ENCODE measurements at places on chromosomes 1 and 21.

DNA sequence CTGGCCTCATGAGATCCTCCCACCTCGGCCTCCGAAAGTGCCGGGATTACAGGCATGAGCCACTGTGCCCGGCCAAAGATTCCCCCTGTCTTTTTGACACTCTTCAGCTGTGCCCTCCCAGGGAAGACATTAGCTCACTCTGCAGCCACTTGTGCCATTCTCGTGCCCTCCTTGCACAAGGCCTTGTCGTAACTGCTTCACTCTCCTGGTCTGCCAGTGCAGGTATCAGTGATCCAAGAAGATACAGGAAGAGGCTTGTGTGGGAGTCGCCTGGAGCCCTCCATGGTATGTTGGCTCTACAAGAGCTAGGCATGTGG is 22.0 kb upstream of the WDR26 start:
- no peak for DNase-seq

GRCh38 chr1:221316491-221317056 is 425.3 kb downstream of the DUSP10 start:
- DNase-seq: no peak

DNA sequence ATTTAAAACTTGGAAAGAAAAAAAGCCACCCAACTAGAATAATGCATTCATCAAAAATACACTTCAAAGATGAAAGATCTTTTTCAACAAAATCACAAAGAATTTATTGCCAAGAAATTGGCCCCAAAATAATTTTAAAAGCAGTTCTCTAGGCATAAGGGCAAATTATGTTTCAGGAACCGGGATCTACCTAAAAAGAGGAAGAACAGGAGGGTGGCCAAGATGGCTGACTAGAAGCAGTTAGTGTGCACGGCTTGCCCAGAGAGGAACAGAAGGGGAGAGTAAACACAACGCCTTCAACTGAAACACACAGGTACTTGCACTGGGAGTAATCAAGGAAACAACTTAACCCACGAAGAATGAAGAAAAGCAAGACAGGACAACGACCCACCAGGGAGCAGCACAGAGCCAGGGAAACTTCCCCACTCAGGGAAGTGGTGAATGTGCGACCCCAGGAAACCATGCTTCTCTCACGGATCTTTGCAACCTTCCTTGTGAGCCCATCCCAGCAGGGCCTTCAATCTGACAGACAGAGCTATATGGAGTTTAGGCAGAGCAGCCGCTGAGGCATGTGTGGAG is 46.1 kb downstream of the ACKR1 start:
- DNase-seq: no peak

DNA sequence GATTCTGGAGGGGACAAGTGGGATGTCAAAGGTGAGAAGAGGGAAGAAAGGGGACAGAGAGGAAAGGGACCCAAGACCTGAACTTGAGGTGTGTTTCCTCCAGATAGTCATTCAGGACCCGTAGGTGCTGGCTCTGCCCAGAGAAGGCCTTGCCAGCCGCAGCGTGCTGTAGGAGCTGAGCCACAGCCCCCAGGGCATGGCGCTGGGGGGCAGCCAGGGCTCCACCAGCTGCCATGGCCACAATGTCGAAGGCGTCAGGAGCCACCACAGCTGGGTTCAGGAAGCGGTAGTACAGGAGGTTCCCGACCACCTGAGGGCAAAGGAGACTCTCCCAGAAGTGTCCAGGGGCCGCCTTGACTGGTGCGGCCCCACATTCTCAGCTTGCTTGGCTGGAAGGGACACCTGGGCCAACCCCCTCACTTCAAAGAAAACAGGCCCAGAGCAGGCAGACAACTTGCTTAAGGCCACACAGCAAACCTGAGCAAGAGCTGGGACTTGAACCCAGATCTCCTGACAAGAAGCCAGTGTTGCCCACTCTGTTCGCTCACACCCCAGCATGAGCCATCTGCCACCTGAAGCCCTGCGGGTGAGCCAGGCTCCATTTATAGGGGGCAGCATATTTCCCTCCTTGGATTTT is 34.0 kb upstream of the MEF2D start:
- no peak for DNase-seq

- DNase-seq: no peak
Observed at GRCh38 chr1:114216431-114217173, 62.9 kb upstream of the SYT6 start.

GRCh38 chr21:39016740-39017315 is 166.4 kb downstream of the PSMG1 start:
- DNase-seq: no peak

GRCh38 chr1:43834280-43835081 is 99.1 kb upstream of the ARTN start:
- no peak for DNase-seq

DNA sequence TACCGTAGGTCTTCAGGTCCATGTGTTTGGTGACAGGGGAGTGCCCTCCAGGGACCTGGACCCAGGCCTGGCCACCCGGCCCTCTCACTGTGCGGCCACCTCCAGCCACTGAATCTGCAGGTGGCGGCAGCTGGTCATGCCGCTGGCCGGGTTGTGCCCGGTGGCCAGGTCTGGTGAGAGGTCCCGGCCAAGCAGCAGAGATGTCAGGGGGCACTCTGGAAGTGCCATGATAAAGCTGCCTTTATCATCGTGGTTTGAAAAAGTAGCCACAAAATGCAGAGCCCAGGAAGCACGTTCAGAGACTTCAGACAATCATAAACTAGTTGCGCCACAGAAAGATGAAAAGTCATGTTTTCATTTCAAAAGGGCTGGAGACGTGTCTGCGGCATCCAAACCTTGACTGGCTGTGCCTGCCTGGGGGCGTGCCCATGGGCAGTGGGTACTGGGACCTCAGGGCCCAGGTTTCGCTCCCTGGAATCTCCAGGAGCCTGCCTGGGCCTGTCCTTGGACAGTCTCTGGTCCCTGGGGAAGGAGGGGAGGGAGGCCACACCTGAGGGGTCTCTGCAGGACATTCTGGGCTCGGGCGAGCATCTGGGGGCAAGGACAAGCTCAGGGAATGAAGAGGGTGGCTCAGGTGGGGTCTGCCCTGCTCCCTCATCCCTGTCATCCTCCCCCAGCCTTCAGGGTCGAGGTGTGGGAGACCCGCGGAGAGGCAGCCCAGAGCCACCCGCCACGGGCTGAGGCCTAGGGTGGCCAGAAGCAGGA is 44.9 kb downstream of the COL18A1 start:
- DNase-seq: no peak

GRCh38 chr1:175191659-175192058 is 917 bp downstream of the KIAA0040 start:
- DNase-seq: no peak

DNA sequence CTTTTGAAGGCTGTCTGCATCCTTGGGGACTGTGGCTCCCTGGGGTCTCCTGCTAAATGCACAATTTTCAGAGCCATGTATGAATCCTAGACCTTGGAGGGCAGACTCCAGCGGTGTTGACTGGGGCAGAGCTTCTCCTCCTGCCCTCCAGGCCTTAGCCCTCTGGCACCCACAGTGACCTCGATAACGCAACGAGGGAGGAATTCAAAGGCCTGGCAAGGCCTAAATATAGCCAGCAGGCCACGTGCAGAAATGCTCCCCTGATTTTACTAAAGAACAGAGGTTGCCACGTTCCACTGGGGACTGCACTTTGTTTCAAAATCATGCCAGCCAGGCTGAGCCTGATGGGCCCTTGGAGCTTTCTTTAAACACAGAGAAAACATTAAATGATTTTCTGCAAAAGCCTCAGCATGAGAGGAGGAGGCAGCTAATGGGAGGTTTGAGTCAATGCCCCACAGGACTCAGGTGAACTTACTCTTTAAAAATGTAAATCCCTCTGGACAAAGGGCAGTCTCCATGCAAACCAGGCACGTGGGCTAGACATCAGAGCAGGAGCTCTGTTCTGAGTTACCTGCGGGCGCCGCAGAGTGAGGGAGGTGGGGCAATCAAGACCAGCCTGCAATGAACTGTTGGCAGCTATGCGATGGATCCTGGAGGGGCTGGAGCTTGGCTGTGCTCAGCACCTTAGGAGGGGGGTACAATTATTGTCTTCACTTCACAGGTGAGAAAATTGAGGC is 28.0 kb downstream of the GRIK3 start:
- no peak for DNase-seq

DNA sequence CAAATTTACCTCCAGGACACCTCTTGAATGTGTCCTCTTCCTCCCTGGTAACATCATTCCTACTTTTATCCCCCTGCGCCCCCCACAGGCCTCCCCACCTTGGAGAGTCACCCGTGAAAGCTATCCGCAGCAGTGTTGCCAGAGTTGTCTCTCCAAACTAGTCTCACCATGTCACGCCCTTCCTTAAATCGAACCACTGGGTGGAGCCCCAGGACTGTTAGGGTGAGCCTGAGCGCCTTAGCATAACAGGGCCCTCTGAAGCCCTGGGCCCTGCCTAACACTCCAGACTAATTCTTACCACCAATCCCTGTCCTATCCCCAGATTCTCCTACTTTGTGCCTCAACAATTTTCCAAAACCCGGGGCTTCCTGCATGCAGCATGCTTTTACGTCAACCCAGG is 35.0 kb downstream of the HSD3B2 start:
- DNase-seq: no peak

- DNase-seq: no peak
Observed at GRCh38 chr1:215018555-215018954, 64.0 kb upstream of the KCNK2 start.

GRCh38 chr1:21672478-21673276 is 3.5 kb upstream of the RAP1GAP start:
- no peak for DNase-seq

- no peak for DNase-seq
Observed at GRCh38 chr1:60978421-60979357, 103.7 kb upstream of the NFIA start.

Data from putamen (tissue), 1 donor.